ENCODE measurements at places on chromosomes 1 and 21.

DNA sequence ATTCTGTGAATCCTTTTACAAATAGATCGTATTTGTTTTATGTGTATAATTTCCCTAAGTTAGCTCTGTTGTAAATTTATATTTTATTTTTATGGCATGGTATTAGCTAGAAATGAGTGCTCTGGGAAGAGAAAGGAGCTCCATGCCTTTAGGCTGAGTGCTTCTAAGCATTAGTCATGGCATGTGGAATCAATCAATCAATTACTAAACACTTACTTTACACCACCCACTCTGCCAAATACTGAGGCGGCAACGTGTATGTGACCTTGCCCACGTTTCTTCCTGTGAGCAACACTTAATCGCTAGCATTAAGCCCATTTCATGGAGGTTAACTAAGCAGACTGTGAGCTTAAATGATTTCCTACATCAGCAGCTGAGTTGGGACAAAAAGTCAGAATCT is 7.2 kb upstream of the BECN2 start:
- no peak for DNase-seq

GRCh38 chr1:223140611-223141405 is 2.2 kb downstream of the TLR5 start:
- no peak for DNase-seq

GRCh38 chr1:168728473-168729404 is at the start of gene DPT:
Gene DPT (minus strand): TSS chr1:168729206. CDS start chr1:168729174, 32 bp downstream.
- DNase-seq: no peak

- no peak for DNase-seq
Measured at GRCh38 chr1:70072231-70072751, 133.1 kb downstream of the LRRC40 start.

DNA sequence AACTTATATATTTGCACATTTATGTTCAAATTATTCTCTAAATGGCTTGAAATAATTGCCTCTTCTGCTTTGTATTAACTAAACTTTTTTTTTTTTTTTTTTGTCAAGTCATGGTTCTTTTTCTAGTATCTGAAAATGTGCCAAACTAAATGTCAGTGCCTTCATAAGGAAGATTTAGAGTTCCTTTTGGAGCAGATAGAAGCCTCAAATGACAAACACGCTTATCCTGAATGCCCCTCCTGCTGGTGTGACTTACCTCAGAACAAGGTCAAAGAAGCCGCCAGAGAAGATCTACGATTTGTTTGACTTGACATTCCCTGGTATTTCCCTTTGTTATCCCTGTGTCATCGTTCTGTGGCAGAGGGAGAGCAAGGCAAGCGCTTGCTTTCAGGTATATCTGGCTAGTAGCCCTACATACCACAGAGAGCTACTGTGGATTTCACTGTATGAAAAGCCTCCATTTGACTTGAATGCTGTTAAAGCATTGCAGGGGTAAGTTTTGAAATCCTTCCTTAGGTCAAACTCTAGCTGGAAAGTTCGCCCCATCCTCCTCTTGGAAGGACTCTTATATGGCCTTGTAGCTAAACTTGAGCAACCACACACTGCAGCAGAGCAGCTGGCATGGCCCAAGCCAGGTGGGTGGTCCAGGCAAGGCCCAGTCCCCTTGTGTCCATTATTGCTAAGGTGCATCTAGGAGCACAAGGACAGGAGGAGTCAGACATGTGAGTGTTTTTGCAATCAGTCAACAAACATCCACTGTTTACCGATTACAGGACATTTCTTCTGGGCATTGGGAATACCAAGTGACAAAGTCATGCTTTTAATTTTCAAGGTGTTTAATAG is 285.4 kb upstream of the USP25 start:
- DNase-seq: no peak

DNA sequence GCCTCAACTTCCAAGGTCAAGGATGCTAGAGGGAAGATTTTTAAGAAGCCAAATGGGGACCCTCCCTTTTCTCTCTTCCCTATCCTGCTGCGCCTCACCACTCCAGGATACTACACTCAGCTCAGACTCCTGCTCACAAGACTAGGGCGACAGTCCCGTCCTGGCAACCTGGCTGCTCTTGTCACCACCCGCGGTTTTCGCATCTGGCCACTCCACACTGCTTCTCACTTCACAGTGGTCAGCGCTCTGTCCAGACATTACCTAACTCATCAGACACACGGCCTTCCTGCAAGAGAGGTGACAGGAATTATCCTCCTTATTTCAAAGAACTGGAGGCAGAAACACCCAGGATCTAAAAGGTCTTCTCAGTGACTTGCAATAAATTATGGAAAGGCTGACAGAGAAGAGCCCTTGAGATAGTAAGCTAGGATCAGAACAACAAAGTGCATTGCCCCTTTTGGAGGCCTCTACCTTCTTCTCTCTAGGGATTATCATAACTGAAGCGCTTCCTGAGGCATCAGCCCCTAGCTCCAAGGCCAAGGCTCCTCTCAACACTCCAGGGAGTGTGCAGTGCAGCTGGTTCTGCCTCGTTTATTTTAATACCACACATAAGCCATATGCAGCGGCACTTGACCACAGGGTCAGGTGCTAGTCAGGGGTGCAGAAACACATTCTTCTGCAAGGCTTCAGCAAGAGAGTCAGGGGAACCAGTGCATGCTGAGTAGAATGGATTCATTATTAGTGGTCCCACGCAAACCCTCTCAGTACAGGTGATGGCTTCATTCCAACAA is 41.9 kb downstream of the ASTN1 start:
- DNase-seq: no peak

GRCh38 chr1:195898924-195899323 is 709.3 kb downstream of the KCNT2 start:
- DNase-seq: no peak

DNA sequence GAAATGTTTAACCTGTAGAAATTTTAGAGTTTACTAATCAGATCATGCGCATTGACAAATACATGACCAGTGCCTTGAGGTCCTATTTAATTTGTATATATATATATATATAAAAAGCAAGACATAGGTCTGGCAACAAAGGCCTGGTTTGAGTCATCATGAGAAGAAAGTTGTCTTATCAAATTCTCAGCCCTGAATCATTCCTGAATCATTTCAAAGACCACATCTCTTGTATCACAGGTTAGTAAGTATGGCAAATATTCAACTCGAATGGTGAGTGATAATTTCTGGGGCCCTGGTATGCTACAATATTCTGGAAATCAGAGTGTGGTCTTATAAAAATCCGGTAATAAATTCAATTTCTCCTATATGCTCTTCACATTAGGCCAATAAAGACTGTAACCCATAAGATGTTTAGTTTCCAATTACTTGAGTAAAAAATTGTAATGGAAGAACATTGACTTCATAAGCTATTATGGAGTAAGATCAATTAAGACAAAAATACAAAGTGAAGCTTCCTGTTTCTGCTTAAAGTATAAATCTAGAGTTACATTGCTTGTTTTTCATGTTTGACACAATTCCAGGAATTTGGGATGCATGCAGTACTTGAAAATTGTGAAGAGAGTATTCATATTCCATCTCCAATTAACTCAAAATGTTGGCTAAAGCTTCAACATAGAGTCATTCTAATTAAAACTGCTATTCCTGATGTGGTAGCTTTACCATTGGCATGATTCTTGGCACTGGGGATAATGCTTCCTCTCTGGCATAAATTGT is 309.4 kb downstream of the BRINP3 start:
- DNase-seq: no peak

DNA sequence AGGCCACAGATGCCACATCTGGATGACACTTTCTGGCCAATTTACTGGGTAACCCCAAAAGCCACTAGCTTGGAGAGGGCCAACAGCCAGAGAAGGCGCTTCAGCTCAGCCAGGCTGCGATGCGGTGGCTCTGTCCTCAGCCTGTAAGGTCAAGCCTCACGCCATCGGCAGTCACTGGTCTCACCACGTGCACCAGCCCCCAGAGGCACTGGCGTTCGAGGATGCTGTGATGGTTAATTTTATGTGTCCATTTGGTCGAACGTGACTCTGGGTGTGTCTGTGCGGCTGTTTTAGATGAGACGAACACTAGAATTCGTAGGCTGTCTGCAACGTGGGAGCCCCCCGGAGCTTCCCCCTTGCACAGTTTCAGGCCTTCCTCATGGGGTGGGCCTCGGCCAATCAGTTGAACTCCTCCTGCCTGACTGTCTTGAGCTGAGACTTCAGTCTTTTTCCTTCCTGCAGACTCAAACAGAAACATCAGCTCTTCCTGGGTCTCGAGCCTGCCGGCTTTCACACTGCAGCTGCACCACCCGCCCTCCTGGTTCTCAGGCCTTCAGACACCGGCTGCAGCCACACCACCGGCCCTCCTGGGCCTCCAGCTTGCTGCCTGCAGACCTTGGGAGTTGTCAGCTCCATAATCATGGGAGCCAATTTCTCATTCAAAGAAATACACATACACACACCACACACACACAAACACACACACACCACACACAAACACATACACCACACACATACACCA is 41.6 kb upstream of the SLC45A1 start:
- DNase-seq: no peak

GRCh38 chr1:67983867-67984266 is 66.6 kb downstream of the DIRAS3 start:
- DNase-seq: no peak

DNA sequence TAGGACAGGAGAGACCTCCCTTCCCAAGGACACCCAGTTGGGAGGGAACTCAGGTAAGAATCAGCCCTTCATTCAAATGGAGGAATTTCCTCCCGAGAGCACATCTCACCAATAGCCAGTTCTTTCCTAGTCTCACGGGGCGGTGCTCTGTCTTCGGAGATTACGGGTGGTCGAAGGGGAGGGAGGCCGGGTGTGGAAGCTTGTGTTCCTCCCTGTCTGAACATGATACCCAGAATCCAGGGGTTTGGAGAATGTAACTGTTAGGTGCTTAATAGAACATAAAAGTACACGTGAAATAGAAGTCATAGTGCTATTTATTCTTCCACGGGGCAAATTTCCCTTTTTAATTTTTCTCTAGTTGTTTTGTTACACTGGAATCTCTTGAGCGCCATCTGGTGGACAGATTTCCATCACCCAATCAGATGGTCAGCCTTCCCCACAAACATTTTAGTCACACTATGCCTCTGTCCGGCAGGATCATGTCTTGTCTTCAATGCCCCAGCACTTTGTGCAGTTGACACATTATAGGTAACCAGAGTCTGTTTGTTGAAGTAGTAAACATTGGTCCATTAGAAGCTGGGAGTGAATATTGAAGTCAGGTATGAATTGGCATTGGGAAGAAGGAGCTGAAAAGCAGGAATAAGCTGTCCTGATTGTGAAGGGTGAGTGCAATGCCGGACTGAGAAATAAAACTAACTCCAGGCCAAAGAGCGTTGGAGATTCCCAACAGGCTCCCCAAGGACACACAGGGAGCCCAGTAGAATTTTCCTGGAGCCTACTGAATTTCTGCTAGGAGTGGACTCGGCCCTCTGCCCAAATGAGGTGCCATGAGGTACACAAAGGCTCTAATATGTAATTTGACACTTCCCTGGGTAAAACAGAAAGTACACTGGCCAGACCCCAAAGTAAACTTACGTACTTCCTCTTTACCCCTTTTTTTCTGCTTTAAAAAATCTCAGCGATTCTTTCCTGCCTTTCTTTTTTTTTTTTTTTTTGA is 27.6 kb upstream of the ZNF697 start:
- peak; percentile 59 for DNase-seq

DNA sequence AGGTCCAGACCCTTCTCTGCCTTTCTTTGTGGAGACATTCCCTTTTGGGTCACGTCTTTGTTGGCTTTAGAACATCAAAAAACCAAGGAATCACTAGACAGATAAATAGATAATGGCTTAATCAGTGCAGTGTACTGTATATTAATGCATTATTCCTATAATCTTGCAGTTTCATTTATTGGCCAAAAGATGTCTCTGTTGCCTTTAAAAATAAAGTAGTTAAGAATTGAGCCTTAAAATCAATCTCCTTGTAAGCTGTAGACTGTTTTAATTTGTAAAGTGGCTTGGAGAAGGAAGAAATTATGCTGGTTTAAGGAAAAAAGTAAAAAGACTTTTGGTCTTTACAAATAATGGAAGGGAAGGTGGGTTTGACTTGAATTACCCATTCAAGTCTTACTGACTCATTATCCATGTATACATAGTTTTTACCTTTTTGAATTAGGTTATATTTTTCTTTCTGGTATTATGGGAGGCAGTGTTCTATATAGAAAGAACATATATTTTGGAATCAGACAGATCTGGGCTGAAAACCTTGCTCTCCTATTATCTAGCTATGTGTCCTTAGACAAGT is 84.6 kb downstream of the VPS13D start:
- DNase-seq: no peak

DNA sequence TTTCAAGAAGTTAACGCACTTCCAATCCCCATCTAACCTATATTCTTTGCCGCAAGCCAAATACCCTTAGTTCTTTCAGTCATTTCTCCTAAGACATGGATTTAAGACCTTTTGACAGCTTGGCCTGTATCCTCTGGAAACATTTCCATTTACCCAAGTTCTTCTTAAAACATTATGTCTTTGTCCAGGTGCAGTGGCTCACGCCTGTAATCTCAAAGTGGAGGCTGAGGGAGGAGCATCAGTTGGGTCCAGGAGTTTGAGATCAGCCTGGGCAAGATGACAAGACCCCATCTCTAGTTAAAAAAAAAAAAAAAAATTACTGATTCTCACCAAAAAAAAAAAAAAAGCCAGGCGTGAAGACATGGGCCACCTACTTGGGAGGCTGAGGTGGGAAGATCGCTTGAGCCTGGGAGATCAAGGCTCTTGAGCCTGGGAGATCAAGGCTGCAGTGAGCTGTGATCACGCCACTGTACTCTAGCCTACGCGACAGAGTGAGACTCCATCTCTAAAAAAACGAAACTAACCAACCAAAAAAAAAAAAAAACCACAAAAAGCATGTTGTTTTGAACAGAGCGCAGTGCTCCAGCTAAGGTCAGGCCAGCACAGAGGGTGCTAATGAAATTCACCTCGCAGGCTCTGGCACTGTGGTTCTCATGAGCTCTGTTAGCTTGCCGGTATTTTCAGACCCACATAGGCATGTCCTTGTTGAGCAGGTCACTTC is 36.0 kb downstream of the NUAK2 start:
- peak; percentile 38 for DNase-seq

DNA sequence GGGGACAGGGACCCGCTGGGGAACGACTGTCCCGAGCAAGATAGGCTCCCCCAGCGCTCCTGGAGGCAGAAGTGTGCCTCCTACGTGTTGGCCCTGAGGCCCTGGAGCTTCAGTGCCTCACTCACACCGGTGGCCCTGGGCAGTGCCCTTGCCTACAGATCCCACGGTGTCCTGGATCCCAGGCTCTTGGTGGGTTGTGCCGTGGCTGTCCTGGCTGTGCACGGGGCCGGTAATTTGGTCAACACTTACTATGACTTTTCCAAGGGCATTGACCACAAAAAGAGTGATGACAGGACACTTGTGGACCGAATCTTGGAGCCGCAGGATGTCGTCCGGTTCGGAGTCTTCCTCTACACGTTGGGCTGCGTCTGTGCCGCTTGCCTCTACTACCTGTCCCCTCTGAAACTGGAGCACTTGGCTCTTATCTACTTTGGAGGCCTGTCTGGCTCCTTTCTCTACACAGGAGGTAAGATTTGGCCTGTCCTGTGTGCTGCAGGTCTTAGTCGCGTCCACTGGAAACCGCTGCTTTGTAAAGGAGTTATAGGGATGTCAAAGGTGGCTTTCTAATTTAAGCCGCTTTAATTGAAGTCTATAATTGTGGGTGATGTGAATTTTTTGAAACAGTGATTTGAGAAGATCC is 717 bp downstream of the UBIAD1 start:
- DNase-seq: no peak
